ENCODE measurements at places on chromosomes 5 and 9.

GRCh38 chr5:11214864-11215644, 454.0 kb upstream of the DAP start:
- DNase-seq, result no peak

GRCh38 chr9:2727966-2728613, 10.8 kb downstream of the KCNV2 start:
- no peak for DNase-seq

- no peak for DNase-seq
These were observed 40.1 kb downstream of the ITGA1 start for GRCh38 chr5:52827815-52828214.

- peak; percentile 17 for DNase-seq
These were observed 5.6 kb upstream of the PURA start for GRCh38 chr5:140108093-140109017.

- DNase-seq, result no peak
These were observed 53.8 kb downstream of the KCNV2 start for GRCh38 chr9:2771087-2771486.

GRCh38 chr5:135456238-135457099, 4.3 kb upstream of the TIFAB start:
- no peak for DNase-seq

DNA sequence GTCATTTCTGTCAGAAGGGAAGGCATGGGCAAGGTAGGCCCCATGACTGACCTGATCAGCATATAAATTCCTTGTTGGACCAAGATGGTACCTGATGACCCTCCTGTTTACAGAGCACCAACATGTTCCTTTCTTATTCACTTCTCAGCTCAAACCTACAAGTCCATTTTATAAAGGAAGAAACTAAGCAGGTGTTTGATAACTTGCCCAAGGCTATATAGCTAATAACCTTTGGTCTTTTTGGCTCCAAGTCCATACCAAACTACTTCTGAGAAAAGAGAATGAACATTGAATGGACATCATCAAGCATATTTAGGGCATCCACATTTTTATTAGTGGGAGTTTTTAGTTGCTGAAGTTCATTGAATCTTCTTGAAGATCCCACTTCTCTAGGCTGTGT, 125.2 kb downstream of the GALNT10 start:
- DNase-seq, result no peak

GRCh38 chr5:38921174-38921573, 75.4 kb downstream of the OSMR start:
- DNase-seq, result no peak

GRCh38 chr5:61820836-61821235, 485.2 kb upstream of the KIF2A start:
- no peak for DNase-seq

DNA sequence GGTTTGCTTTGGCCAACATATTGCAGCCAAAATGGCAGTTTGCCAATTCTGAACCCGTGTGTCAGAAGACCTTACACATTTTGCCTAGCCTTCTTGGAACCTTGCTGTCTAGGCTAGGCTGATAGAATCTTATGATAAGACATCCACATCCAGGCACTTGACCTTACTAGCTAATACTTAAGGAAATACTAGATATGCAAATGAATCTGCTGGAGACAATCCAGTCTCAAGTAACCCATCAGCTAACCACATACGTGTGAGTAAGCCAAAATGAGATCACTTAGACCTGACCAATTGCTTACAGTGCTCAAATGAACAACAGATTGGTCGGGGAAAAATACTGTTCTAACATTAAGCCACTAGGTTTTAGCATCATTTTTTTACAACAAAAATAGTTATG, 1504.6 kb upstream of the CDH9 start:
- DNase-seq, result no peak

DNA sequence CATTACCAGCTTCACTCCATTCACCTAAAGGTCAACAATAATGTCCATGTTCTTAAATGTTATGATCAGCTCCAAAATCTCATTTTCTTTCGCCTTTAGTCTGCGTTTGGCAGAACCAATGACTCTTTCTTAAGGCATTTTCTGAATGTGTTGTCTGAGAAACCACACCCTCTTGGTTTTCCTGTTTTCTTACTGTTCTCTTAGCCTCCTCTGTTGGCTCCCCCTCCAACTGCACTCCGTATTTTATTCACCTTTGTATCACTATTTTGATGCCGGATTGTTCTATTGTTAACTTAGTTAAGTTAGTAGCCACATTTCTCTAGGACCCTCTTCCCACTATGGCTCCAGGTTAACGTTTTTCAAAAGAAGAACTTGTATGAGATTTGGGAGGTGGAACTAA, 185.6 kb downstream of the DMAC1 start:
- DNase-seq, result no peak

DNA sequence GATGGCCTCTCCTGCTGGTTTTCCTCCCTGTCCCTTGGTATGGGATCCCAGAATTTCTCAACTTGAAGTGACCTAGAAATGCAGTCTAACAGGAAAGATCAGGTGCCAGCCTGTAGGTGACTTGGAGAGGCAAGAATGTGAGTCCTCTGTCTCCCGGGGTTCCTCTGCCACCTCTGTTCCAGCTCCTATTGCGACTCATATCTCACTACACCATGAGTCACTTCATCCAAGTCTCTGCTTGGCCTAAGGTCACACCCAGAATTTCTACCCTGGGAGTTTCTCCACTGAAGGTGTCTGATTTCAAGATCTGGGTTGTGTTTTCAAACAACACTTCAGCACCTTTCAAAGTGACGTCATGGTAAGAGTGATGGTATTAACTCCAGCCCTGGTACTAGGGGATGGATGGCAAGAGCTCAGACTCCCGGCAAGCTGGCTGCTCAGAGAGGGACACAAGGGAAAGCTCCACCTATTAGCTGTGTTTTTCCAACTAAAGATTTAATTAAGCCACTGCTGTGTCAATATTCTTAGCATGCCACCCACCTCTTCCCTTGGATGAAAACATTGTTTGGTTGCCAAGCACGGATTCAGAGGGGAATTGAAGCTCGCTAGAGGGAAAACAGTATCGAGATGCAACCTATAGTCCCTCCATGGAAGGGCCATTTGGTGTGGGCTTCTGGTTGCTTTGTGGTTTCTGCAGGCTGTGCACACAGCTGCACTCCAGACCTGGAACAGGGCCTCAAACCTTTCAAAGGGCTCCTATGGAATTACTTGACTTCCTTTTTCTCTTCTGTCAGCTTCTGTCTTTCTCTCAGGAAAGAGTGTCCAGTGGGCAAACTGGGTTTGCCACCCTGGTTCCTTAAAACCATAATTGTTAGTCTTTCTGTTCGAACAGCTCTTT, 205.7 kb downstream of the GAS1 start:
- DNase-seq, result no peak

- DNase-seq, result no peak
These were observed 45.2 kb upstream of the CKMT2 start for GRCh38 chr5:81187885-81188284.

DNA sequence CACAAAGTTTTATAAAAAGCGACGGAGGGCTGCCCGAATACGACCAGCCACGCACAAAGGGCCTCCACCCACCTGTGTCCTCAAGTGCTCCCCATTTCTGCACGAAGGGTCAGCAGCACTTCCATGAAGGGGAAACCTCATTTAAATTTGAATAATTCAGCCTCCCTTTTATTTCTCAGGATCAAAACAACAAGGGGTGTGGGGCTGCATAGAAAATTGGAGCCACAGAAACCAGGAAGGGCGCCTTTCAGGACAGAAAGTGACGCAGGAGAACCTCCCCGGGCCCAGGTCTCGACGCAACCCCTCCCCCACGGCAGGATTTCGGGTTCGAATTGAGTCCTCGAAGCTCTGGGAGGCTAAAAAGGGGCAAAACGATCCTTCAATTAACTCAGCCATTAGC, 2.1 kb downstream of the NRARP start:
- DNase-seq, result no peak

GRCh38 chr9:80615964-80616363, 1044.2 kb downstream of the TLE4 start:
- DNase-seq, result no peak

GRCh38 chr9:111627260-111627963, 3.7 kb upstream of the DNAJC25 start:
- DNase-seq, result no peak

GRCh38 chr5:125612776-125613175, 810.4 kb upstream of the GRAMD2B start:
- no peak for DNase-seq

DNA sequence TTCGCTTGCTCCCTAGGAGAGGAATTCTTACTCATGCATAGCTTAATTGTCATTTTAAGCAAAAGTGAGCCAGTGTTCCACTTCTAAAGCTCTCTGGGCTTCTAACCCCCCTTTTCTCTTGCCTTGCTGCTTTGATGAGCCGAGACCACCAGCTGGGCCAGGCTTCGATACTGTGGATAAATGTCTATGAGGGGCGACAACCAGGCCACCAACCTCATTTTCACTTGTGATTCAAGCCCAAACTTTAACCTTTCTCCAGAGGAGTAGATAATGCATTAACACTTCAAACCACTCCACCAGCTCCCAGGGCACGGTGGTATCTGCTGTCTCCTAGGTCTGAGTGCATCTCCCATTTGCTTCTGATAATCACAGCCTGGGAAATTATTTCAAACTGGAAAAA, 205.6 kb downstream of the PSAT1 start:
- DNase-seq, result no peak

- peak; percentile 61 for DNase-seq
These were observed at the start of gene ADAMTS6 for GRCh38 chr5:65481635-65482295. TSS of gene ADAMTS6 (minus strand) at chr5:65481920. CDS start at chr5:65473673, 8,247 bp downstream.

GRCh38 chr5:141846031-141846430, 32.2 kb downstream of the PCDH1 start:
- DNase-seq, result no peak

- DNase-seq, result no peak
These were observed 231.0 kb downstream of the CDK5RAP2 start for GRCh38 chr9:120348951-120349429.

DNA sequence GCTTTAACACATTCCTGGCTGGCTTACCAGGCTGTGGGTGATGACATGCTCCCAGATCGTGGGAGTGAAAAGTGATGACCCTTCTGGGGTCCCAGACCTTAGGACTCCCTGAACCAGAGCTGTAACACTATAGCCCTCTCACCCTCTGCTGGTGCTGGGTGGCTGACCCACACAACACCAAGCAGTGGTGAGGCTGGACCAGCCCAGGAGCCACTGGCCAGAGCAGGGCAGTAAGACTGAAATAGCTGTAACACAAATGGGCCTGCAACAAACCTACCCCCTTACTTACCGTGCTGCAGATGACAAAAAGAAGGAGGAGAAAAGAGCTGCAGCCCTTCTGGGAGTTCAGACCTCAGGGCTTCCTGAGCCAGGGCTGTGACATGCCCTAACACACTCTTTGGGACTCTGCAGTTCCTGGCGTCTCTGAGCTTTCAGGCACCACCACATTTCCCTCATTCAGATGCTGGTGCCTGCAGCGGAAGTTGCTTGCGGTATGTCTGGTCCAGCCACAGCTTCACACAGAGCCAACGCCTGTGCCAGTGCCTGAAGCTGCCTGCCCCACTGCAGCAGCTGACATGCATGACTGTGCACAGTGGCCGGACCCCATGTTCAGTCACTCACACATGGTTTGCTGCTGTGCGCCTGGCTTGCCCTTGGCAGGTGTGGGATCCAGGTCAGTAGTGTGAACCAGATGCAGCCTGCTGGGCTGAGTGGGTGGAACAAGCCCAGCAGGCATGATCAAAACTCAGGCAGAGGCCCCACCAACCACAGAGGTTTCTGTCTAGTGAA, 1247.4 kb downstream of the EFNA5 start:
- no peak for DNase-seq

DNA sequence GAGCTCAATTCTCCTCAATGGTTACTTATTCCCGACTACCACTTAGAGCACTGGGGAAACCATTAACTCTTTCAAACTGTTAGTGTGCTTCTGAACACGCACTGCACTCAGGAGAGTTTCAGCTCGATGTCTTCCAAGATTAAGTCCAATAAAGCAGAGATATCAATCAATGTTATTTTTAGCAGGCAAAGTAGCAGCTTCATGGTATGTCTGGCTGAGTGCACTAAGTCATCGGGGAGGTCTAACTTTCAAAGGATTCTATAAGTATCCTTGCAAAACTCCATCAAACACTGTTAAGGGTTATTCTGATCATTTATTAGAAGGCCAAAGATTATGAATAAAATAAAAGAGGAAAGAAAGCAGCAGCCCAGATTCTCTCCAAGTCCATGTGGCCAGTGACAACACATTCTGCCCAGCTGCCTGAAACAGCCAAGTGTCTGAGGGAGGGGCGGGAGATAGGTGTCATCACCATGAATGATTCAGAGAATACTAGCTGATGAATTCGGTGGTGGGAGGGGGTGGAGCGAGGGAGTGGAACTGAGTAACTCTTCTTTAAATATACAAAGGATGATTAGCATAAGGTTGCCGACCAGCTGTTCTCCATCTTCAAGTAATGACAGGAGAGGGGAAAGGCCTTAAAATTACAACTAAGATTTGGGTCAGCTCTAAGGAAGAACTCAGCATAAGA, 21.3 kb downstream of the NREP start:
- no peak for DNase-seq

DNA sequence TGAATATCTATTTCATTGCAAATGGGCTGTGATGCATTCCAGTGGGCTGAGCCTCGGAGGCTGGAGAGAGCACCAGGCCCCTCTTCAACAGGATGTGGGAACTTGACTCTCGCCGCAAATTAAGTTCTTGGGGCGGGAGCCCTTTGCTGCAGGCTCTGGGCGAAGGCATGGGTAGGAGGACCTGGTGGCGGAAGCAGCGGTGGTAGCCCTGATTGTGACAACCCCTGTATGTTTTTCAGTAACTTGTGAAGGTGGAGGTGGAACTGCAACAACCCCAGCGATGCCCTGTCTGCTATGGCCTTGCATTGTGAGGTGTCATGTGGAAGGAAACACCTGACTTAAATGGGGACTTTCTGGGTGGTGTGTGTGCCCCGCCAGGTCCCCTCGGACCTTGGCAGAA, 9.4 kb downstream of the FYB1 start:
- peak; percentile 68 for DNase-seq

GRCh38 chr9:19138084-19138483, 10.8 kb upstream of the PLIN2 start:
- no peak for DNase-seq

- no peak for DNase-seq
These were observed 46.2 kb downstream of the TENT4A start for GRCh38 chr5:6759401-6759800.

- DNase-seq, result no peak
These were observed 397 bp downstream of the C6 start for GRCh38 chr5:41212935-41213334.

DNA sequence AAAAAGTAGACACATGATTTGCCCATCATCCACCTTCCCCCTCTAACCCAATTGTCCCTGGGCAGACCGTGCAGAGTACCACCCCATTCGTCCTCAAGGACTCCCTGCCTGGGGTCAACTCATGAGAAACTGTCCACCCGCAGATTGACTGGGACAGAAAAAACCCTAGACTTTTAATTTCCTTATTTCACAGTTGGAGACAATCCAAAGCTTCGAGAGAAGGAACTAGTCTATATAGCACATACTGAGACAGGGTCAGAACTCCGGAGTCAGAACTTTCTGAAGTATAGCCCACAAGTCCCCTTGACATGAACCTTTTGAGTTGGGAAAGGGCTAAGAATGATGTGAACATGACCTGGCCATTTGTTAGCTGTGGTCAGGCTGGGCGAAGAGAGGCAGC, 7.5 kb upstream of the GPX3 start:
- DNase-seq, result no peak

- DNase-seq, result no peak
These were observed 90.3 kb upstream of the RANBP6 start for GRCh38 chr9:6105738-6106137.

- no peak for DNase-seq
These were observed 210.1 kb upstream of the MVB12B start for GRCh38 chr9:126116351-126117157.
